ENCODE measurements at places on chromosomes 12 and 14.

- DNase-seq: no peak
Measured at GRCh38 chr12:107247650-107248049, 154.3 kb upstream of the CRY1 start.

DNA sequence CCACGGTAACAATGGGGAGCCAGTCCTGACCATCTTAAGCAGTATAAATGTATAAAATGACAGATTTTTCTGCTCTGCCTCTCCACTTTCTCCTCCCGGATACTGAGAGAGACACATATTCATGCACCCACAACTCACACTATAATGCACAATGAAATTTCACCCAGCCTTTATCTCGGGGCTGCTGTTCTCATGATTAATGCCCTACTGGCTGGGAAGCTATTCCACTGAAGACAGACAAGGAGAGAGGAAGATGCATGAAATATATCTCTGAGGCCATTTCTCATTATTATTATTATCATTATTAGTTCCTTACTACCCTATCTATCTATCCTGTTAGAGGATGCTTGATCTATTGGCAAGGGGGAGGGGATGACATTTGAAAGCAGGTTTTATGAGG, 501.7 kb downstream of the DIO2 start:
- DNase-seq: no peak

GRCh38 chr12:89111964-89112363, 240.3 kb downstream of the DUSP6 start:
- DNase-seq: no peak

DNA sequence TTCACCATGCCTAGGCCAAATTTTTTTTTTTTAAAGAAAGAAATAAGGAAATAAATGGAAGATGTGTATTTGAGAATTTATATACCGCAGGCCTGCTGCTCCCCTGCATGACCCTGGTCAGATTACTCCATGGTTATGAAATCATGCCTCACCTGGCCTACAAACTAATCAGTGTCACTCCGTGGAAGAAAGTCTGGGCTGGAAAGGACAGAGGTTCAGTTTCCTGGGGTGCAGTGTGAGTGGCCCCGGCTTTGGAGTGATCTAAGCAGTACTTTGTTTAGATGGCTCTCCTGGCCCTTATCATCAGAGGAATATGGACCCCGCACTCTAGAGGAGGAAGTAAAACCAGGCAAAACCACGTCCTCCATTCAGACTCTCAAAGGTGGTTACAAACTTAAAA, 9.6 kb downstream of the APOBEC1 start:
- DNase-seq: no peak

DNA sequence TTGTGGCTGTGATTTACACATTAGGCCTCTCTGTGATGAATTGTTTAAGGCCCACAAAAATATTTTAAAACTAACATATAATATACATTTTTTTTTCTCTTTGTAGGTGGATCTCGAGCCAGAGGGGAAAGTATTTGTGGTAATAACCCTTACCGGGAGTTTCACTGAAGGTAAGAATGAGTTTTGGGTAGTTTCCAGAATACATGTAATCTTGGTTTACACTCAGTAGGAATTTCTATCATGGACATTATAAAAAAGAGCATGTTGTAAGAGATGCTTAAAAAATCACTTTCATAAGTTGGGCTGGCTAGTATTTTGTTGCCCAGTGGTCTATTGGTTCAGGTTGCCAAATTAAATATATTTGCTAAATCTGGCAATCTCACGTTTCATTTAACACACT, 69.7 kb downstream of the PRKCH start:
- DNase-seq: no peak

DNA sequence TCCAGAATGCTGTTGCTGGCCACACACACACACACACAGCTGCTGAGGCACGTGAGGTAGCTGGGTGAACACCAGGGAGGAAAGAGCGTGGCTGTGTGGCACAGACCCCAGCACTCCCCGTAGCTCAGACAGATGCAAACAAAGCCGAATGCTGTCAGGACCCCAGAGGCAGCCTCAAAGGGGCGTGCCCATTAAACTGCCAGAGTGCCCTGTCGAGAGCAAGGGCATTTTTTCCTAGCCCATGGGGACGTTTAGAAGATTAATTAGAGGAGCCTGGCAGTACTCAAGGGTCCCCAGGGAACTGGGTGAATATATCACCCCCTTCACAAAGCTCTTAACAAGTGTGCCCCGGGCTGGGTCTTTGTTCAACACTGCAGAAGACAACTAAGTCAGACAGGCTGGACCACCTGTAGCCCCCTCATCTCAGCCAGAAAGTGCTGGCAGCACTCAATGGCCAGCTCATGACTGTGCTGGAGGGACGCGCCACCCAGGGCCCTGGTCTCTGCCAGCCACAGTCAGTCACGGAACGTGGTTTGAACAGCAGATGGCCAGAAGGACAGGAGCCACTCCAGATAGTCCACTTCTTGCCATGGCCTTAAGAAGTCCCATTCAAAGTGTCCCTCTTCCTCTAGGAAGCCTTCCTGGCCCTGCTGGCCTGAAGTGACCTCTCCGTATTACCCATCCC, 37.5 kb downstream of the TTC7B start:
- no peak for DNase-seq

DNA sequence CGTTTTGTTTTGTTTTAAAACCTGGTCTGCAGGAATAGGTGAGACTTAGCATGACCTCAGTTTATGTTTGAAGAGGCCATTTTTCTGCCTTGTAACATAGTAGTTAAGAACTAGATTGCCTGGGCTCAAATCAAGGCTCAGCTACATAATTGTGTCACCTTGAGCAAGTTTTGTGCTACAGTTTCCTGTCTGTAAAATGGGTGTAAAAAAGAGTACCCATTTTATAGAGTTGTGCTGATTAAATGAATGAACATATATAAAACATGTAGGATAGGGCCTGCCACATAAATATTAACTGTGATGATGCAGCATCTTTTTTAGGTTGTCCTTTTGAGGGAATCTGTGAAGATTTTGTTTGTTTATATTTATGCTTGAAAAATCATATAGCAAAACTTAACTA, 7.2 kb downstream of the WNK1 start:
- DNase-seq: no peak

DNA sequence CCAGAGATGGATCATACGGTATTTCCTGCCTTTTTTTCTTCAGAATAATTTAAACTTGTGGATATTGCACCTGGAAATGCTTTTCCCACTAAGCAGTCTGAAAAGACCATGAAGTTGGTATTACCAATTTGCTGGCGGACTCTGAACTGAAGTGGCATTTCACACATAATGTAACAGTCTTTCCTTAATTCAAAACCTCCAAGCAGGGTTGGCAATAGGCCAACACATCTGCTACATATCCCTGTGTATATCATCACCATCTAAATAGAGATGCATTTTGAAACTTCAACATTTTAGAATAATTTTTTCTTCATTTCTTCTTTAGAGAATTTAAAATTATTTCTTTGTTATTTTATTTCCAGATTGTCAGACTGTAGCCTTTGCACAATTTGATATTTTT, 100.5 kb downstream of the TSPAN8 start:
- no peak for DNase-seq

DNA sequence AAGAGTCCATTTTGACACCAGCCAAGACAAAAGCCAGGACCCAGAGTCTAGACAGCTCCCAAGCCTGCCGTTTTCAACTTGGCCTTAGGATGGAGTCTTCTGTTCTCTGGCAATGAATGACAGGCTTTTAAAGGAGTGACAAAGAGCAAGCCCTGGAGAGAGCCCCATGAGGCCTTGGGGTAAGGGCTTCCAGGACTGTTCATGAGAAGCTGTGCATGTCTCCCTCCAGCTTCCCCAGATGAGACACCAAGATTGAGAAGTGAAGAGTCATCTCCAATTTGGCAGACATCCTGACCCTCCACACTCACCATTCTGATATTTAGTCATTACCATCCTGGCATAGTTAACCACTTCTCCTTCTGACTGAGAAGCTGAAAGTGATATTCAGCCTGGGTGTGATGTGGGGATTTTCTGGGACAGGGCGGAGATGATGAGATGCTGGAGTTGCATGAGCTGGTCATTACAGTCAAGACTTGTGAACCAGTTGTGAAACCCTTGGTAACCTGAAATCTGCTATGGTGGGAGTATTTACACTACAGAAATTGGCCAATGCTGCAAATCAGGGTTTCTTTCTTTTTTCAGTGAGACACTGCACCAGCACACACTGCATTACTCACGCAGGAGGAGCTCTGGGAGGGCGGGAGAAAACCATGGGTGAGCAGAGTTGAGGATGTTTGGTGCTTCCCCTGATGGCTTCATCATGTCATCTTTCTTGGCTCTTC, 77.8 kb downstream of the VCPKMT start:
- peak; percentile 81 for DNase-seq

DNA sequence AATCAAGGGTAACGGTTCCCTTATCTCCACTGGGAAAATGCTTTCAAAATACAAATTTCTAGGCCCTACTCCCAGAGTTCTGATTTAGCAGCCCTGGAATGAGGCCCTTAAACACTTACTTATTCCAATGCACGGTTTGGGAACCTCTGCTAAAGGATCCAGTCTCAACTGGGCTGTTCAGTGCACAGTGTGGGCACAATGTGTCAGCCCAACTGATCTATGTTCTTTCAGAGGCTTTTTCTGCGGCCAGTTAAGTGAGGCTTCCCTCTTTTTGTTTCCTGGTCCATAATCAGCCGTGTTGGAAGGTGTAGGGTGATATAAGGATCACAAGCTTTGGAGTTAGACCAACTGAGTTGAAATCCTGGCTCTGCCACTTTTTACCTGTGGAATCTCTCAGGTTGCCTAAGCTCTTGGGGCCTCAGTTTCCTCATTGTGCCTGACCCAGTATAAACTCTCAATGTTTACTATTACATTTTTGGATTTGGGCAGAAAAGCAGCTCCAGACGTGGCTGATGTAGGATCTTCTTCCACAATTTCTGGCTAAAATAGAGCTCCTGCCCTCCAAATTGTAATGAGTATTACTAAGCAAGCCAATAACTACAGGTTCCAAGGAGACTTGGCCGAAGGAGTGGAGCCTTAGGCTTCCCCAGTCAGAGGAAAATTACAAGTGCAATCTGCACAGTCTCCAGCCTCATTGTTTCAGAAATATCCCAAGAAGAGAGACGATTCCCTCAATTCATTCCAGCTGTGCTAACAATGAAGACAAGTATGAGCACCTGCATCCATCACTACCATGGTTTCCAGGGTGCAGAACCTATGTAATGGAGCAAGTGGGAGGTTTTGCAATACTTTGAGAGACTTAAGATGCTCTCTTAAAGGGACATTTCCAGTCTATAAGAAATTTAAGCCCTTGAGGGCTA, 2.3 kb upstream of the ANGEL1 start:
- no peak for DNase-seq

DNA sequence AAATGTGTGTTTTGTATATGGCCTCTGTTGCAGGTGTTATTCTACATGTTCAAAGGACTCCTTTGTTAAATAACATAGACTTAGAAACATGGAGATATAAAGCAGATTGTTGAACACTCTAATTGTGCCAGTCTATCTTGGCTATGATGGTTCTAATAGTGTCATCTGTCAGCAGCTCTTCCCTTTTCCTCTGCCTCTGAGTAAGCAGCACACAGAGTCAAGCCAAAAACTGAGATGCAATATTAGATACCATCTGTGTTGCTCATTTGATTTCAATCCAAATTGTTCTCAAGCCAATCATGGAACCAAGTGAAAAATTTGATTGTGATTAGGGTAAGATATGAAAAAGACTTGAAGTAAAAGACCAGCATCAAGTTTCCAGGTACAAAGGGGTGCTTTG, 871.1 kb upstream of the MGAT4C start:
- no peak for DNase-seq

GRCh38 chr12:99453836-99454538, 193.6 kb upstream of the GARIN6 start:
- no peak for DNase-seq

DNA sequence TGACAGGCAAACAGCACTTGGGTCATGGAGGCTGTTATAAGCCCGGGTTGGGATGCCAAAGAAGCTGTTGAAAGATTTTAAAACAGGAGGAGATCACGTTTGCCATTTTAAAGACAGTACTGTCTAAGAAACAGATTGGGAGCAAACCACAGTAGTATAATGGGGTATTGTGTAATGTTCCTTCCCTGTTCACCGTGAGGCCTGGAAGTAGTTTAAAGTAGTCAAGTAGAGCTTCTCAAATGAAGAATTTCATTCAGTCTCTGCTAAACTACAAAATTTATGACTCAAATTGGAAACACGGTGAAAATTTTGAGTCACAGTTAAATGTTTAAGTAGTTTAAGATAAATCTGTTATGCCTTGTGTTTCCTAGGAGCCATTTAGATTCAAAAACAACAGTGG, 35.8 kb downstream of the ATP2A2 start:
- DNase-seq: no peak

GRCh38 chr14:54135804-54136280, 179.2 kb upstream of the BMP4 start:
- DNase-seq: no peak

DNA sequence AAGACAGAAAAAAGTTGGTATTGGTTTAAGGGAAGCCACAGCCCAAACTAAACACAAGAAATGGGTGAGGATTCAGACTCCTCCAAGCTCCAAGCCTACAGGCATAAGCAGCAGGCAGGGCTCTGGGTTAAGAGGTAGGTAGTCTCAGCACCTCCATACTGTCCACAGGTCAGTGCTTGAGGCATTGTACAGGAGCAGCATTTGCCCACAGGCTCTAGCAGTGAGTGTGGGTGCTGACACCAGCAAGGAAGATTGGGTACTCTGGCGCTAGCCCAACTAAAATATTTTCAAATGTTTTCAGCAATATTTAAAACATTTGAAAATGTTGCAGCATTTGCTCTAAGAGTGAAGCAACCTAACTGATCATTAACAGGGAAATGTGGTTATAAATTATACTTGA, 33.1 kb downstream of the FERMT2 start:
- no peak for DNase-seq

DNA sequence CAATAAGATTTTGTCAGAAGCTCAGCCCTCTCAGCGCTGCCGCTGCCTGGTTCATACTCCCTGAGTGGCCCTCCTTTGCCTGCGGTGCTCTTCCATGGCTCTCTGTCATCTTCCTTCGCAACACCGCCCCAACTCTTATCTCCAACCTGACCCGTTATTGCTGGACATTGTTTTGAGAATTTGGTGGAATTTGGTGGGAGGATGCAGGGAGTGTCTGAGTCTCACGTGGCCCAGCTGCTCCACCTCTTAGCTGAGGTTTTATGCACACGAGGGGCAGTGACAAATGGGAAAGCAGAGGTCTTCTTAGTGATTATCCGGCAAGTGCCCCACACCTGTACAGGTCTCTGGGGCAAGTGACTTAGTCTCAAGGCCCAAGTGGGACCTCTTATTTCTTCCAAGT, 97.5 kb upstream of the RPH3A start:
- DNase-seq: no peak

DNA sequence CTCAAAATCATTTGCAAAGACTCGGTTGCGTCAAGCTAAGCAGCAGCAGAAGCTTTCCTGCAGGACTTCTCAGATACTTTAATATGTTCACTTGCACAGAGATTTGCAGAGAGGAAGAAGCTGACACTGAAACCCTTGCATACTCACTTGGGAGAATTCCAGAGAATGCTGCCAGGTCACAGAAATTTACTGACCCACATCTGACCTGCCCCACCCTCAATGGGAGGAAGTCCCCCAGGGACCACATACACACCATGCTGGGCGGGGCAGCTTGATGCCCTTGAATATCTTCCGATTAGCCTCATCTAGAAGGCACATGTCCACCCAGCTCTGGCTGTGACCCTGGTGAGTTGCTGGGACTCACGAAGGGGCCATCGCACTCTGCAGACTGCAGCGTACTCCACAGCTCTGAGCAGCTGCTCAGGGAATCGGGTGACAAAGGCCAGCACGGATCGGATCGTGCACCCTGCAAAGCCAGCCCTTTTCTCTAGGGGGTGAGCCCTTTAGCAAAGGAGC, 83.2 kb downstream of the ITPK1 start:
- no peak for DNase-seq
